ENCODE measurements at places on chromosomes 5 and 9. TPM values are rescaled to one million over a fixed set of nuclear protein-coding genes. Genes with fewer than 3 reads are reported as not detected.

ITGA2 gene
- polyA plus RNA-seq = 58.3 TPM

CMYA5 gene
- polyA plus RNA-seq = 0.51 TPM

LEAP2 gene
- polyA plus RNA-seq = 51.9 TPM

FRMD3 gene
- 1.9 TPM for polyA plus RNA-seq

GLRA1 gene
- not detected for polyA plus RNA-seq

DNA sequence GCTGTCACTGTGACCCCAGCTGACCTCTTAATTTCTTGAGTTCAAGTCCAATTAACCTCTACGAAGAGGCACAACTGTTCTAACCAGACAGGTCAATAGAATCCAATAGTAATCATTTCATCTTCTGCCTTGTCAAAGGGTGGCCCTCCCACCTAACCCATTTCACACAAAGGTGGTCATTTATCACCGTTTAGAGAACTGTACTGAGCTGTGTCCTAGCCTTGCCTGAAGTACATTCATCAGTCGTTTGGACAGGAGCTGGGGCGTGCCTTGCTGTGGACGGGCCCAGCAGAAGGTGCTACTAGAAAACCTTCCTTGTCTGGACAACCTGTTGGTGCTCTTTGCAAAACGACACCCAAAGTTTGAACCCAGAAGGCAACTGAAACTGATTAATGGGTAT, 605.4 kb downstream of the ISL1 start:
- no peak for DNase-seq

- DNase-seq = no peak
These were observed 62.3 kb downstream of the ACER2 start for GRCh38 chr9:19470981-19471650.

GRCh38 chr9:135229701-135230385, 142.4 kb downstream of the OLFM1 start:
- no peak for DNase-seq

DNA sequence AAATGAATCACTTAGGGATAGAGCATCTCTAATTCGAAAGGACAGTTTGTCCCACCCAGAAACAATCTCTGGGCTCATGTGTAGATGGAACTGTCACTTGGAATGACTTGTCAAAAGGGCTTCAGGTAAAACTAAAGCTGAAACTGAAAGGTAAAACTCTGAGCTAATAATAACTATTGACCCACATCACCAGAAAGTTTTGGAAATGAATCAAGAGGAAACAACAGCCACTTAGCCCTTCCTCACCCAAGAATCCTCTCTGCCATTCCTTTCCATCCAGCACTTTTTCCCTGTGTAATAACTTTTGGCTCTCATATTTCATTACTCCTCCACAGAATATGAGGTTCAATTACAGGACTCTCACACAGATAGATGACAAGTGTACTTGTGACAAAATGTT, 14.0 kb upstream of the GLRX start:
- no peak for DNase-seq

DNA sequence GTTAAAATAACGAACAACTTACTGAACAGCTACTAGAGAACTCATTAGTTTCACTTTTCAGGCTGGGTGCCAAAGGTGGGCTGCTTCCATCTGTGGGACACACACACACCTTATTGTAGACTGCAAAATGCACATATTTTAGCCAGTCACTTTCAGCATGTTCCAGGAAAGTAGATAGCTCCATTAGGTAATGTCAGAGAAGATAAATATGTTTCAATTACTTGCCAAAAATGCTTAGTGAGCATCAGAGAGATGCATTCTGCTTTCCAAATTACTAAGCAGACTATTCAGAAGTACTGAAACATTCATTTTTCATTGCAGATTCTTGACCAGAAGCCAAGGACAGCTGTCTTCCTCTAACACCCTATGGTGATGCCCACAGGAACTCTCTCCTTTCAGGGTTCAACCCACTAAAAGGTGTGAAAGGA, 56.2 kb upstream of the APC start:
- DNase-seq = no peak

GRCh38 chr5:161400583-161400982, 145.9 kb downstream of the GABRB2 start:
- no peak for DNase-seq

DNA sequence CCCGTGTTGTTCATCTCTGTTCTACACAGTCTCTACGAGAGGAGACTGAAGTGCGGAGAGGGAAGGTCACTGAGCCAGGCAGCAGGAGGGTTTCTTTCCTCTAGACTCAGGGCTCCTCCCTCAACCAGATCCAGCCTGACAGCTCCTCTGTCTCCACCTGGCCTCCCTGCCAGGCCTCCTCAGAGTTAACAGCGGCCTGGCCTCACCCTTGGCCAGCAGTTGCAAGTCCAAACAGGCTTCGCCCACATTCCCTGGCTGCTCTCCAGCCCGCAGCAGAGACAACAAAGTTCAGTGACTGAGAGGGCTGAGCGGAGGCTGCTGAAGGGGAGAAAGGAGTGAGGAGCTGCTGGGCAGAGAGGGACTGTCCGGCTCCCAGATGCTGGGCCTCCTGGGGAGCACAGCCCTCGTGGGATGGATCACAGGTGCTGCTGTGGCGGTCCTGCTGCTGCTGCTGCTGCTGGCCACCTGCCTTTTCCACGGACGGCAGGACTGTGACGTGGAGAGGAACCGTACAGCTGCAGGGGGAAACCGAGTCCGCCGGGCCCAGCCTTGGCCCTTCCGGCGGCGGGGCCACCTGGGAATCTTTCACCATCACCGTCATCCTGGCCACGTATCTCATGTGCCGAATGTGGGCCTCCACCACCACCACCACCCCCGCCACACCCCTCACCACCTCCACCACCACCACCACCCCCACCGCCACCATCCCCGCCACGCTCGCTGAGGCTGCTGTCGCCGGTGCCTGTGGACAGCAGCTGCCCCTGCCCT, at the start of gene HRCT1:
TSS of gene HRCT1 (plus strand) at position 291 of the 768 bp plus-strand sequence. CDS start at position 377, 86 bp downstream.
- peak; percentile 77 for DNase-seq

GRCh38 chr5:150081541-150082283, 4.6 kb downstream of the CSF1R start:
- no peak for DNase-seq

- no peak for DNase-seq
These were observed 29.7 kb upstream of the CSNK1G3 start for GRCh38 chr5:123482258-123482657.

GRCh38 chr5:15646371-15646770, 146.4 kb downstream of the FBXL7 start:
- no peak for DNase-seq

DNA sequence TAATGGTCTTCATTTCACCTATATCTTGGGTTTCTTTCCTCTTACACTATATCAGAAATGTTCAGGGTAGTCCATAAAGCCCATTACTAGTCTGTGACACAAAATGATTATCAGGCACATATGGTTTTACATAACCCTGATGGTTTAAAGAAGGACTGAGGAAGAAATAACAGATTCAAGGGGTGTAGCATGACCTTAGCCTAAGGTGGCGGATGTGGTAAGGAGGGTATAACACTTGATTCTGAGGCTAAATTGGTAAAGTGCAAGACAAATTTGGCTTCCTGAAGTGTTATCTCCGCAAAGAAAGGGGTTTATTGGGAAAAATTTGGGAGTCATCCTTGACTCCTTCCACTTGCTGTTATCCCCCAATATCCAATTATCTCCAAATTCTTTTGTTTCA, 388.2 kb upstream of the RPS23 start:
- no peak for DNase-seq

DNA sequence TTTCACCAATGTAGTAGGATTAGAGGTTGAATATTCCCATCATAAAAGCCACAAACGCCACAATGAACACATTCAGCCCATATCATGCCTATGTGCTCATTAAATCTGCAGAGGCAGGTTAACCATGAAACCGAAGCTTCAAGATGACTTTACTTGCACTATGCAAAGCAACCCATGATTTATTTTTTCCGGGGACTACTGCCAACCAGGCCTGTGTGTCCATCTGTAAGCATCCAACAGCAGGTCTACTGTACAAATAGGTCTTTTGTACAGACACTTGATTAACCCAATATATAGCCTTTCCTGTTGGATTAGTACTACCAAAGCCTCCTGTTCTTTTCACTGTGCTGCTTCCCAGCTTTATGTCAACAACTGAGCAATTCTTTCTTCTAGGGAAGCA, 104.9 kb upstream of the CDH10 start:
- DNase-seq = no peak

Data from HepG2 (cell line).